ENCODE measurements at places on chromosomes 5 and 9.

DNA sequence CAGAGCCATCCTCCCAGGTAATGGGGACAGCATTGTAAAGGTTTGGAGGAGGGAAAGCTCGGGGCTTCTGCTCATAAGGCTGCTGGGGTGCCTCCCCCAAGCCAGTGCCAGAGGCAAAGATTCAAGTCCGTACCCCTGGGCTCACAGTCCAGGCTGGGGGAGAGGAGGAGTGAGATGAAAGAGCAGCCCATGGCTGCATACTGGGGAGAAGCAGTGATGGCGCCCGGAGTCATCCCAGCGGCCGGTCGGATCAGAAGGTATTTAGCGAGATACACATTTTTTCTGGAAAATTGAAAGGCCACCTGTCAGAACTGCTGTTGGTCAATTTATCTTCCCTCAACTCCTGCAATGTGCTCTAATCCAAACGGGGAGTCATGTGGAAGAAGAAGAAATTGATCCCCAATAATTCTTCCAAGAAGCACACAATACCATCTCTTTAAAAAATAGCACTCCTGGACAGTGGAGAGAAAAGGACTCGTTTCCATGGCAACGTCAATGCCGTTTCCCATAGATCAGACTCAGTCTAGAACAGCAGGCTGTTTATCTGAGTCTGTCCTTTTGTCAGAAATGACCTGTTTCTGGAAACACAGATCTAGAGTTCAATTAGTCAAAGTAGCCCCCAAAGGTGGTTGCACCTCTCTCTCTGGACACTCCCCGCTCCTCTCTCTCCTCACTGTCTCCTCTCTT is 65.9 kb downstream of the NSG2 start:
- DNase-seq: no peak

DNA sequence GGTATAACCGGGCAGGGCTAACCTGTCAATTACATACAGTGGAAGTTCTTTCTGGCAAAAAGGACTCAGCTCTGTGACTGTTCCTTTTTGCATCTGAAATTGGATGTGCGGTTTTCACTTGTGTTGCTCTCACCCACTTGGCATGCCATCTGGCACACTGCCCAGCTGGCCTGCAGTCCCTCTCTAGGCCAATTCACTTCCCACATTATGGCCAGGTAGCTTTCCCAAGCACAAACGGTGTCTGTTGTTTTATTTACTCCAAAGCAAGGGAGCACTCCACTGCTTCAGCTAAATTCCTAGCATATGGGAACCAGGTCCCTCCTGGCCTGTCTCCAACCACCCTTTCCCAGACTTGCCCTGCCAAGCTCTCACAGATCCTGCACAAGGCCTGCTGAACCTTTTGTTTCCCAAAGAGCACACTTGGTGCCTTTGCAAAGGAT is 132.5 kb downstream of the SEMA6A start:
- no peak for DNase-seq

GRCh38 chr9:38186404-38187115 is 117.5 kb upstream of the SHB start:
- DNase-seq: no peak

- peak; percentile 24 for DNase-seq
These were observed 26.3 kb upstream of the TENT4A start for GRCh38 chr5:6686915-6687409.

- no peak for DNase-seq
These were observed 165.6 kb downstream of the MACROH2A1 start for GRCh38 chr5:135233477-135233876.

- no peak for DNase-seq
These were observed 181.6 kb downstream of the CD180 start for GRCh38 chr5:67014957-67015400.

- no peak for DNase-seq
These were observed 144.6 kb downstream of the DOCK2 start for GRCh38 chr5:169781420-169782345.

- DNase-seq: no peak
These were observed 88.2 kb downstream of the LIFR start for GRCh38 chr5:38468202-38468673.

GRCh38 chr5:143782588-143783386 is 29.2 kb upstream of the HMHB1 start:
- DNase-seq: no peak

DNA sequence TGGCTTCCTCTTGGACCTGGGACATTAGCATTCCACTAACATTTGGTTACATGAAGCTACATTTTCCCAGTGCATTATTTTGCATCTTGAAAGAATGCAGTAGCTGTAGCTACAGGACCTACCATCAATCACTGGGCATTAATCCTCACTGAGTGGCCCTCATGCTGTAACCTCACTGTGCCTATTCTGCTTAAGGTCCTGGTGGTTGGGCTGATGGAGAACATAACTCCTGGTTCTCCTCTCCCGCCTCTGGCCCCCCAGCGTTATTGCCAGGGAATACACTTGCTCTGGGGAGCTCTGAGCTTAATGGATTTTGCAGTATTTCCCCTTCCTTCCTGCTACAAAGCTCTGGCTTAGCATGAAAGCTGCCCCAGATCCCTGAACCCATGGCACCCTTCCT is 111.5 kb upstream of the EQTN start:
- no peak for DNase-seq

DNA sequence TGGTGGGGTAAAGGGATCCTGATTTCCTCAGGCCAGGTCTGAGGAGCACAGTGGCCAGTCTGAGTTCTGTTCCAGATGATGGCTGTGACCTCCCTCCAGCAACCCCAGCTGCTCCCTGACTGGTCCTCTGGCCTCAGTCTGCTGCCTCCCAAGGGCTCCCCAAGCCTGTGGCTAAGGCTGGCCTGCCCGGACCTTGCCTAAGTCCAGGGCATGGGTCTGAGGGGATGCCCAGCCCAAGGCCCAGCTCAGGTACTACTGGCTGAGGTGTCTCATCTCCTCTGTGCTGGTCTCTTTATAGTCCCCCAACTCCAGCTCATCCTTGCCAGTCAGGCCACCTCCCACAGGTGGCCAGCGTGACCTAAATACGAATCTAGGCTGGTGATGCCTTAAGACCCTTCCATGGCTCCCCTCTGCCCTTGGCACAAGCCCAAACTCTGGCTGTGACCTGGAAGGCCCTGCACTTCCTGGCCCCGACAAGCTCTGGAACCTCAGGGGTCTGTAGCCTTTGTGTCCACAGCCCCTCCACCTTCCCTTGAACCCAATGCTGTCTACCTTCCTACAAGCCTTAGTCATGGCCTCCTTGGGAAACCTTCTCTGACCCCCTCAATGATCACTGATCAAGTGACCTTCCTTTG is 9.8 kb downstream of the KIF12 start:
- DNase-seq: no peak

GRCh38 chr5:130189961-130190360 is 285.7 kb downstream of the CHSY3 start:
- DNase-seq: no peak

DNA sequence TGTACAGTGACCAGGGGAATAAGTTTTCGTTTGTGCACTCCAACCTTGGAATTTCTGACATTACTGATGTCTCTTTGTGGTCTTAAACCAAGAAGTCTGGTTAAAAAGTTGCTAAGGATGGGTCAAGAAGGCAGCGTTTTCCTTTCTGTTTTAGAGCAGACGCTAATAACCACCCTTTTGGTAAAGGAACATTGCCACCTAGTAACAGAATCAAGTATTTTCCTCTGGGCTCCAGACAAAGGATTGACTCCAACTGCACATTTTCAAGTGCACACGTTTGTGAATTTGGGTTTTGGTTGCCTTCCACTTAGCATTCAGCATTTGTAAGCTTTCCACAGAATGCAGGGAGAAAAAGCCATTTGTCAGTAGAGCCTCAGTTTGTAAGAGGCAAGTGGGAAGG is 22.2 kb upstream of the CEP78 start:
- DNase-seq: peak; percentile 40

- no peak for DNase-seq
These were observed 250.2 kb upstream of the DMRT1 start for GRCh38 chr9:591292-591691.

DNA sequence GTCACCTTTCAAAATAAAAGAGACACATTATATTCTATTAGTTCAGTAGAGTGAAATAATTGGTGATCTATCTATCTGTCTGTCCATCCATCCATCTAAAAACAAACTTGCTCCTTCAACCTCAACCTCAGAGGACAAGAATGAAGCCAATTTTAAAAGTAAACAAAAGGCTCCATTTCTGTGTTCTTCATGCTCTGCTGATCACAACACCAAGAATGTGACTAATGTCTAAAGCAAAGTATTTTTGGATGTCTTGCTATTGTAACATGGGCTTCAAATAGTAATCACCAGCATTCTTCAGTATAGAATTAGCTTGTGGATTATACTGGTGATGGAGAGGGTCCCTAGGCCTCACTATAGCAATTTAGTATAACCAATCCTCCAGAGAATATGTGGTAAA is 1304.4 kb downstream of the MAT2B start:
- DNase-seq: no peak

DNA sequence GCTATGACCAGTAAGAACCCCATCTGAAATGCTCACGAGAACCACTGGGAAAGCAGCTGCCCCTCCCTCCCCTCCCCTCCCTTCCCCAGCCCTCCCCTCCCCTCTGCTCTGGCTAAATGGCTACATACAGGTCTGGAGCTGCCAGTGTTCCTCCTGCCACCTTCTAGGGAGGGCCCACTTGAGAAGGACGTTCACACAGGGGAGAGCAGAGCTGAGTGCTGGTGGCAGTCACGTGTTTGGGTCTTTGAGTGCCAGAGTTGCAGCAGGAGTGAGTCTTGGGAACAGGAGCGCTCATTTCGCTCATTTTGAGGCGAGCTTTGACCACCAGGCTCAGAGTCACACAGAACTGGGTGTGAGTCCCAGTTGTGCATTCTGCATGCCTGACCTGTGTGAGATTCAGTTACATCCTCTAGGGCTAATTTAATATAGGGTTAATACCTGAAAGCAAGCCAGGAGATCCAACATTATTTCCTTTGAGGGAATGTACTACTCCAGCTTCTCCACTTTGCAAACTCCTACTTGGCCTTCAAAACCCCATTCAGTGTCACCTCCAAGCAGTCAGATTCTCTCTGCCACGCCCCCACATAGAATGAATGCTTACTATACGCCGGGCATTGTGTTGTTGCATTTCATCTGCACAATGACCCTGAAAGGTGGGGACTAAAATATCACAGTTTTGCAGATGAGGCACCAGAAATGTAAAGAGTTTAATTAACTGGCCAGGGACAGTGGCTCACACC is 25.1 kb downstream of the CPLX2 start:
- DNase-seq: no peak

DNA sequence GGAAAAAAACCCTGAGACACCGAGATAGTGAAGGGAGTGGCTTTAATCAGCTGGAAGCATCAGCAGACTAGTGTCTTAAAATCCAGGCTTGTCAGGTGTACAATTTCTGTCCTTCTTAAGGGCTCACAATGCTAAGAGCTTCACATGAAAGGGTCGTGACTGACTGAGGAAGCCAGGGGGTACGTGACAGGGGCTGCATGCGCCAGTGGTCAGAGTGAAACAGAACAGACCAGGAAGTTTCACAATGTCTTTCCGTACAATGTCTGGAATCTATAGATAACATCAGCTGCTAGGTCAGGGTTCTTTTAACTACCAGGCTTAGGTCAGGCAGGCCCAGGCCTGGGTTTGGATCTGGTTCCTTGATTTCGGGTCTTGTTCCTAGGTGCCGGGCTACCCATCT is 253.0 kb downstream of the CDH10 start:
- no peak for DNase-seq

- no peak for DNase-seq
These were observed 66.5 kb downstream of the TEX10 start for GRCh38 chr9:100286257-100286656.

GRCh38 chr9:1098551-1098950 is 48.4 kb downstream of the DMRT2 start:
- DNase-seq: no peak

- no peak for DNase-seq
These were observed 288.0 kb upstream of the SMARCA2 start for GRCh38 chr9:1726993-1727759.

DNA sequence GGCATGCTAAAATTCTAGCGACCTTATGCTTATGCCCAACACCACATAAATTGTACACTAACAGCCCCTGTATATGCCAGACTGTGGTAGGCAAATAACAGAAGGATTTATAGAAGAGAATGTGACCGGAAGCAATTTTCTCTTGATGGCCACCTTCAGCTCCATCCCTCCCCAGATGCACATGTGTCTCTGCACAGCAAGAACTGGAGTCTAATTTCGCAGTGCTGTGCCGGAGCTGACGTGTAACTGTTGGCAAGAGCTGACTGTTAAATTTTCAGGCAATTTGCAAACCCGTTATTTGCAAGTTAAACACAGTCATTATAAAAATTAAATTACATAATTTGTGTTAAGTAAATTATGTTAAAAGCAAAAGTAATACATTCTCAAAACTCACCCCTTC is 48.4 kb downstream of the PCA3 start:
- DNase-seq: no peak

- no peak for DNase-seq
These were observed 108.1 kb downstream of the TMEM174 start for GRCh38 chr5:73280821-73281746.
